ENCODE measurements at places on chromosomes 11 and 22.

- no peak for DNase-seq
These were observed 48.2 kb downstream of the OR10A6 start for GRCh38 chr11:7882860-7883259.

DNA sequence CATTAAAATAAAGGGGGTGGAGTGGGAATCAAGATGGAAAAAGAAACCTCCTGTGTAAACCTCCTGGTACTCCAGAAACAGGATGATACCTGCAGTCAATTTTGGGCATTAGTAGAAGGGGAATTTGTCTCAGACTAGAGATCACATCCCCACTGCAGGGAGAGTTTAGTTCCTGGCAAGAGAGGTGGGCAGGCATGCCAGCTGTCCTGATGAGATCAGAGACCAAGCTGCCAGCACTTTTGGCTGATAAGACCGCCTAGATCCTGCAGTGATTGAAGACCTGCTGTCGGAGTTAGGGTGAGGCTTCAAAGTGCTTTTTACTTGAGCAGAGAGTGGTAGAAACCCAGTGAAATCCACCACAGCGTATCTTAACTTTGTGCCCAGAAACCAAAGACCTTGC is 29.7 kb upstream of the NELL1 start:
- no peak for DNase-seq

DNA sequence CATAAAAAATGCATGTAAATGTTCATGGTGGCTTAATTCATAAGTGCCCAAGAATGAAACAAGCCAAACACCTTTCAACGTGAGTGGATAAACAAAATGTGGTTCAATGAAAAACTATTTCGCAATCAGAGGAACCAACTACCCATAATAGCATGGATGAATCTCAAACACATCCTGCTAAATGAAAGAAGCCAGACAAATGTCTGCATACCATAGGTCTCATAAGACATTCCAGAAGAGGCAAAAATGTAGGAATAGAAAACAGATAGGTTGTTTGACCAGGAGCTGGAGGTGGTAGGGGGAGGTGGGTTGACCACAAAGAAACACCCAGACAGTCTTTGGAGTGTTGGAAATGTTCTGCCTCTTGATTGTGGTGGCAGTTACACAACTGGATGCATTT is 13.2 kb upstream of the OSBPL5 start:
- no peak for DNase-seq

GRCh38 chr11:122656631-122657101 is 1.1 kb downstream of the UBASH3B start:
- no peak for DNase-seq

- DNase-seq: no peak
These were observed 201.8 kb upstream of the E2F8 start for GRCh38 chr11:19442554-19442910.

- DNase-seq: no peak
These were observed 266.9 kb downstream of the KIRREL3 start for GRCh38 chr11:126733685-126734084.

GRCh38 chr11:46389450-46390330 is 1.9 kb downstream of the CHRM4 start:
- DNase-seq: peak; percentile 75

GRCh38 chr22:17824457-17824856 is 50.2 kb upstream of the BID start:
- no peak for DNase-seq

- no peak for DNase-seq
These were observed 58.0 kb downstream of the RCN1 start for GRCh38 chr11:32148895-32149294.

DNA sequence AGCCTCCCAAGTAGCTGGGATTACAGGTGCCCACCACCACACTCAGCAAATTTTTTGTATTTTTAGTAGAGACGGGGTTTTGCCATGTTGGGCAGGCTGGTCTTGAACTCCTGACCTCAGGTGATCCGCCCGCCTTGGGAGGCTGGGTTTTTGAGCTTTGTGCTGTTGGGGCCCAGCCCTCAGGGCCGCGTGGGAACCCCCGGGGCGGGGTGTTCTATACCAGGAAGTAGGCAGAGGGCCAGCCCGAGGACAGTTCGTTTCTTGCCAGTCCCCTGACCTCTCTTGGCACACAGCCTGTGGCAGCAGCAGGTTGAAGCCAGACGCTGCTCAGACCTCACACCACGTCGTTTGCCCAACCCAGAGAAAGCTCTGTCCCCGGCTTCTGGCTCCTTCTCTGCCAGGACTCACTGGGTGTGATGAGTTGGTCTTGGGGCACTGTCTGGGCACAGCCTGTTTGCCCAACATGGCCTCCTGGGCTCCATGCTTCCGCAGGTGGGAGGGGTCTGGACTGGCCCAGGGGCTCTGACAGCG is 24.9 kb upstream of the CHKA start:
- no peak for DNase-seq

DNA sequence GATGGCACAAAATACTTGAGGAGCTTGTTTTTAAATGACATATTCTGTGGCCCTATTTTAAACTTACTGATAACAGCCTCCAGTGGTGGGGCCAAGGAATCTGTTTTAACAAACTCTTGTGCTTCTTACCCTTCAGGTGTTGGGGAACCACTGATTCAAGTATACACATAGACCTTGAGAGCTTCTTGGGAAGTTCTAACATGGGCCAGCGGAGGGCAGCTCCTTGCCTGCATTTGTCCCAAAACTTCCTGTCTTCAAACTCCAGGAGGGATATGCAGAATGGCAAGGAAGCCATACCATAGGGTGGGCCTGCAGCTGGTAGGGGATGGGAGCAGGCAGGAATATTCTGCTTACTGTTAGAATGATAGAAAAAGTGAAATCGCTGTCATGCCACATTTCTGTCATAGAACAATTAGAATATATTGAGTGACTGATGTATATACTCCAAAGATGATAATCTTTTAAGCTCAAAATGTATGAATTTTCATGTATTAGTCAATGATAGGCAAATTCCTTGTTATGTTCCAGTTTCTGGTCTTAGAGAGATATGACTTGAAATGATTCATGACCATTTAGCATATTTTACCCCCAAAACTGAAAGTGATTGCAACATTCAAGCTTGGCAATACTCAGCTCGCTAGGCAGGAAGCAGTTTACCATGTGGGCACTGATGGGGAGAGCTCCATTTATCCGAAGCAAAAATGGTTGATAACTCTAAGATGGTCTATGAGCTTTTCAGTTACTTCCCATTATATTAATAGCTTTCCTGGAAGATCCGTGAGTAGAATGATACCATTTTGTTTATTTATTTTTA is 9.2 kb downstream of the EXT2 start:
- DNase-seq: no peak

DNA sequence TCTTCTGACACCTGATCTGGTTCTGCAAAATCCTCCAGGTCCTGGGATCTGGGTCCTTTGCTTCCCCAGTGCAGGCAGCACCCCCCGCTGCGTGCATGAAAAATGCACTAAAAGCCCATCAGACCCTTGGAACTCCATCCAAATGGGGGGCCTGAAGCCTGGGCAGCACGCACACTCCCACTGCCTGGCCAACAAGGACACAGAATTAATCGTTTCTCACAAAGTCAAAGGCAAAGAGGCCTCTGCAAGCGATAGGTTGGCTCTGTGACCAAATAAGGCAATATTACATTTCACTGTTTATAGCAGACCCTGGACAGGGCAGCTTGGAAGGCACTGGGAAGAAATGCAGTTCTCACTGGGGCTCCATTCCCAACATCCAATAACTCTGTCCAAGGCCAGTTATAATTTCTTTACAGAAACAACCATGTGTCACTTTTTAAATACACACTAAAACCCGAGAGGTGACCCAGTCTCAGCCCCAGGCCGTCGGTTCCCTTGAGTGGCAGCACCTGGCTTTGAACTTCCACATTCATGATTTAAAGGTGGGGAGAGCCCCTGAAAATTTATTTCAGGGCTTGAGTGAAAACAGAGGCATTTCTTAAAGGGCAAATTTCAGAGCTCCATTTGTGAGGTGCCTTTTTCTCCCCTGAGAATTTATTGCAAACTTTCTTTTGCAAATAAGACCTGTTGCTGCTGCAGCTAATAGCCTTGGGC is 114.4 kb upstream of the ANO1 start:
- DNase-seq: no peak

Measured in NCI-H1105 (cell line).